ENCODE measurements at places on chromosomes 12 and 14. TPM values are rescaled to one million over a fixed set of nuclear protein-coding genes. Genes with fewer than 3 reads are reported as not detected.

DNA sequence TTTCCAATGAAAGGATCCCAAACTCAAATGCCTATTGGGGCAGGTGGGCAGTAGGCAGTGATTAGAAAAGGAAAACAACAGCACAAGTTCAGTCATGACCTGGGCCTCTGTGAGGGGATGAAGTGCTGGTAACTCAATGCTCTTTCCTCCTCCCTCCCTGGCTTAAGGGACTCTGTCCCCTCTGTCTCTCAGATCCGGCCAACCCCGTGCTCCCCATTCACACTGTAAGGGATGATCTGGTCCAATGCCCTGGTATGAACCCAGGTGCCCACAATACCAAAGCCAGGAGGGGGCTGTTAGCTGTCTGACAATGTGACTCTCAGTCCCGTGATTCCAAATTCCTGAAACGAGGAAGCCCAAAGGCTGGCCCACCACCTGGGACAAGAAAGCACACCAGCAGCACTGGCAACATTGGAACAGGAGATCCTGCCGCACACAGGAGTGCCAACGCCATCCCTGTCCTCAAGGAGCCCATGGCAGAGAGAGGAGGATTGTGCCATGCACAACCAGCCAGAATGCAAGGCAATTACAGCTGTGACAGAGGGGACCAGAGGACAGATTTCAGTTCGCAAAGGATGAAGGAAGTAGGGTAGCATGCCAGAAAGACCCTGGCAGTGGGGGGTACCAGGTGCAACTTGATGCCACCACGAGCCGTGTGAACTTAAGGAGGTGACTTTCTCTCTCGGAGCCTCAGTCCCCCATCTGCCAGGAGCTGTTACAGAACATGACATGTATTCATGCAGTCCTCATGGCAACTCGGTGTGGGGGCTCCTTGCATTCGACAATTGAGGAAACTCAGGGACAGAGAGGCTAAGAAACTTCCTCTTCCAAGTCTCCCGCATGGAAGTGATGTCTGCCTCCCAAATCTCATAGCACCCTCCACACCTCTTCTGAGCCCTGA lies 37.6 kb downstream of the SERPINA3 start:
- DNase-seq: no peak
- H3K36me3 ChIP-seq: no peaks in the 10 kb centered on the region
- H3K4me1 ChIP-seq: no peaks in the 10 kb centered on the region
- no peak overlapping the region for H3K27ac ChIP-seq
- no peak overlapping the region for H3K4me3 ChIP-seq

GRCh38 chr12:5614256-5614655 lies 182.3 kb downstream of the NTF3 start:
- peaks cover 5% of the 10 kb centered on the region for H3K27me3 ChIP-seq
- H3K27ac ChIP-seq: no peak overlapping the region
- H3K36me3 ChIP-seq: no peaks in the 10 kb centered on the region
- H3K4me1 ChIP-seq: no peaks in the 10 kb centered on the region
- no peak overlapping the region for H3K4me3 ChIP-seq

- no peak for DNase-seq
- no peak overlapping the region for H3K27ac ChIP-seq
- no peak overlapping the region for H3K4me3 ChIP-seq
- H3K4me1 ChIP-seq: no peaks in the 10 kb centered on the region
- H3K27me3 ChIP-seq: no peaks in the 10 kb centered on the region
These were observed 159.7 kb downstream of the ANKS1B start for GRCh38 chr12:99824900-99825542.

DNA sequence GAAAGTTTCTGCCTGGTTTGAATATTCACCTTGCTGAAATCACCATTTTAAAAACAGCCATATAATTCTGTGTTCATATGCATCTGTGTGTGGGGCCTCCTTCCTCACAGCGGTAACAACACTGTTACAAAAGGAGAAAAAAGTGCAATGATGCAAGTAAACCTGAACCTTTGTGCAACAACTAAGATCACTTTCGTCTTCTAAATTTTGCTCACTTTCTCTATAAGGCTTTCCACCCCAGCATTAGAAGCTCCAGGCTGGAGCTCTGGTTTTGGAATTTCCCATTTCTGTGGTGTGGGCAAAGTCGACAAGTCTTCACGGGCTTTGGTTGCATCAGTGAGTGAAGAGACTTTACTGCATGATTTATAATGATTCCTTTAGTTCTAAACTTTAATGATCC lies 18.4 kb downstream of the FGD6 start:
- H3K27ac ChIP-seq: peak overlapping the region; percentile 74
- H3K36me3 ChIP-seq: no peaks in the 10 kb centered on the region
- peaks cover 45% of the 10 kb centered on the region for H3K4me1 ChIP-seq
- peak overlapping the region; percentile 57 for H3K4me3 ChIP-seq
- no peak for DNase-seq
- no peaks in the 10 kb centered on the region for H3K27me3 ChIP-seq

GRCh38 chr12:15547691-15548090 lies 225.4 kb downstream of the PTPRO start:
- peak overlapping the region; percentile 87 for H3K4me3 ChIP-seq
- DNase-seq: no peak
- H3K27ac ChIP-seq: peak overlapping the region; percentile 99
- H3K27me3 ChIP-seq: no peaks in the 10 kb centered on the region
- H3K4me1 ChIP-seq: peaks cover 61% of the 10 kb centered on the region
- H3K36me3 ChIP-seq: peaks cover 40% of the 10 kb centered on the region

DNA sequence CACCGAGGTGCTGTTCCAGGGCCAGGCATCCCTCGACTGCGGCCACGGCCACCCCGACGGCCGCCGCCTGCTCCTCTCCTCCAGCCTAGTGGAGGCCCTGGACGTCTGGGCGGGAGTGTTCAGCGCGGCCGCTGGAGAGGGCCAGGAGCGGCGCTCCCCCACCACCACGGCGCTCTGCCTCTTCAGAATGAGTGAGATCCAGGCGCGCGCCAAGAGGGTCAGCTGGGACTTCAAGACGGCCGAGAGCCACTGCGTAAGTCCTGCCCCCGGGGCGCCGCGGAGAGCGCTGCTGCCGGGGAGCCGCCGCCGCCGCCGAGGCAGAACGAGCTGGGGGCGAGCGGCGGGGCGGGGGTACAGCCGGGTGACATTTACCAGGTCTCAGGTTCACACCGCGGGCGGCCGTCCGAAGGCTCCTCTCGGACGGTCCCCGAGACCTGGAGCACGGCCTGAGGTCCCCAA lies 1.4 kb downstream of the PLXNC1 start:
- peaks cover 58% of the 10 kb centered on the region for H3K4me1 ChIP-seq
- peaks cover 8% of the 10 kb centered on the region for H3K36me3 ChIP-seq
- H3K27me3 ChIP-seq: no peaks in the 10 kb centered on the region
- peak; percentile 40 for DNase-seq
- peak overlapping the region; percentile 96 for H3K4me3 ChIP-seq

DNA sequence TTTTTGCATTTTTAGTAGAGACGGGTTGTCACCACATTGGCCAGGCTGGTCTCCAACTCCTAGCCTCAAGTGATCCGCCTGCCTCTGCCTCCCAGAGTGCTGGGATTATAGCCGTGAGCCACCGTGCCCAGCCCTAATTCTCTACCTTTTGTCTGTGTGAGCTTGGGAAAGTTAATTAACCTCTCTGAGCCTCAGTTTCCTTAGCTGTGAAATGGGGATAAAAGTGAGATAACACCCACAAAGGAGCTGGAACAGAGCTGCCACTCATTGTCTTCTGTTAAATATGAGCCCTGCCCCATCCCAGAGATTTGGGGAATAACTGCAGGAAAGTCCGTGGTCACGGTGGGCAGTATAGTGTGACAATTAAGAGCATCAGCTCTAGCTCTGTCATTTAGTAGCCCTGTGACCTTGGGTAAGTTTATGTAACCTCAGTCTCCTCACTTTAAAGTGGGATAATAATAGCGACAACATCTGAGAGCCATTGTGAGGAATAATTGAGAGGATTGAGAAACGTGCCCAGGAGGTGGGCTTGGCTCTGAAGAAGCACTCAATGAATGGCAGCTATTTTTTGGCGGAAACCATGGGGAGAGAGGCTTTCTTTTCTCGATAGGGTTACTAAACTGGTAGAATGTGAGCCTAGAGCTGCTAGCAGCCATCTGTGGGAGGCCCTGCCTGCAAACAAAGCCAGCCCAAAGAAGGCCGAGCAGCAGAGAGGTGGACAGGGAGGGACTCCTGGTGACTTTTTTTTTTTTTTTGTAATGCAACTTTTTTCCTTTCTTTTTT lies 60.8 kb upstream of the MED13L start:
- no peak for DNase-seq
- no peaks in the 10 kb centered on the region for H3K27me3 ChIP-seq
- no peak overlapping the region for H3K4me3 ChIP-seq
- H3K27ac ChIP-seq: no peak overlapping the region
- peaks cover 75% of the 10 kb centered on the region for H3K4me1 ChIP-seq

- no peaks in the 10 kb centered on the region for H3K36me3 ChIP-seq
- H3K27me3 ChIP-seq: no peaks in the 10 kb centered on the region
- H3K4me3 ChIP-seq: no peak overlapping the region
- no peak for DNase-seq
These were observed 1954.6 kb upstream of the FLRT2 start for GRCh38 chr14:83575301-83575700.

DNA sequence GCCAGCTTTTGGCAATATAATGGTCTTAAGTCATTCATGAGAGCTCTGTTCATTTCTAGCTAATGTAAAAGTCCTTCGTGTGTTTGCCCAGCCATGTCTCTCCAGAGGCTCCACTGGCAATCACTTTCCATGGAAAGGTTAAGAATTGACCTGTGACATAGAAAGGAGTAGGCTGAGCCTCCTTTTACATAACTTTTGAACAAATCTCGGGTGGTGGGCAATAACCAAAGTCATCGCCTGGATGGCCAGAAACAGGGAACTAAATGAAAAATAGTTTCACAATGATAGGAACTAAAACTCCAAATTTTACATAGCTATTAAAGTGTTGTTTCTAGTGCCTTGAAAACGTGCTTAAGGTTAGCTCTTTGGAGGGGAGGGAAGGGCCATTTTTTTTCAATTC lies 6.5 kb downstream of the BHLHE41 start:
- H3K27ac ChIP-seq: peak overlapping the region; percentile 84
- H3K36me3 ChIP-seq: peaks cover 8% of the 10 kb centered on the region
- peak overlapping the region; percentile 48 for H3K4me3 ChIP-seq
- DNase-seq: no peak
- H3K27me3 ChIP-seq: no peaks in the 10 kb centered on the region

DNA sequence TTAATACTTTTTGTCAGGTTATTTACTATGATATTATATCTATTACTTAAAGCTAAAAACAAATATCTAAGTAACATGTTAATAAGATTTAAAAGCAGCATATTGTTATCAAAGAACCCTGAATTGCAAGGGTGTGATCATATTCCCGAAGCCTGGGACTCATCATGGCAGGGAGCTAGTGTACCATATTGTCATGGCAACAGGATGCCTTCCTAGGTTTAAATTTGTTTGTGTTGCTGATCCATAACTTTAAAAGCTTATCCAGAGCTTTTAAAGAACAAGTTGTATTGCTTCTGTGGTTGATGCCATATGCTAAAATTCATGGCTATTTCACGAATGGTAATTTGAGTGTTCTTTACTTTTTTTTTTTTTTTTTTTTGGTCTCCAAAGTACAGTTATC lies 500.5 kb downstream of the NAV3 start:
- H3K27me3 ChIP-seq: no peaks in the 10 kb centered on the region
- DNase-seq: no peak
- H3K4me1 ChIP-seq: no peaks in the 10 kb centered on the region
- H3K27ac ChIP-seq: no peak overlapping the region
- H3K4me3 ChIP-seq: no peak overlapping the region

- H3K27ac ChIP-seq: no peak overlapping the region
- H3K36me3 ChIP-seq: no peaks in the 10 kb centered on the region
- no peak overlapping the region for H3K4me3 ChIP-seq
These were observed 33.9 kb upstream of the PPM1A start for GRCh38 chr14:60215127-60215444.

DNA sequence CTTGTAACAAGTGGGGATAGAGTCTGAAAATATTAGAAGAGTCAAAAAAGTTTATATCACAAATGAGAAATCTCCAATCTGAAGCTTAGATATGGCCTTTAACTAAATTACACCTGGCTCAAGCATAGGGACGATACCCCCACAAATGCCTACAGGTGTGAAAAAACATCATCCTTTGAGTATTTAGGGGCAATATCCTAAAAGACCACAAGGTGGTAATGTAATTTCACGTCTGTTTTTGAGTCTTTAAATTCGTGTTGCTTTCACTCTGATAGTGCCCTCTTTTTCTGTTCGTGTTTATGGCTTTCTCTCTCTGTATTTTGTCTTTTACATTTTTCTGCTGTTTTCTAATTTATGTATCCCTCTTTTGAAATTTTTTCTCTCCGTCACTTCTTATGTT lies 84.3 kb downstream of the ETNK1 start:
- H3K4me1 ChIP-seq: peaks cover 4% of the 10 kb centered on the region
- no peak overlapping the region for H3K27ac ChIP-seq
- H3K4me3 ChIP-seq: no peak overlapping the region
- H3K36me3 ChIP-seq: no peaks in the 10 kb centered on the region
- H3K27me3 ChIP-seq: peaks cover 4% of the 10 kb centered on the region

GRCh38 chr14:83764656-83765599 lies 1765.0 kb upstream of the FLRT2 start:
- no peaks in the 10 kb centered on the region for H3K27me3 ChIP-seq
- no peaks in the 10 kb centered on the region for H3K4me1 ChIP-seq
- no peaks in the 10 kb centered on the region for H3K36me3 ChIP-seq

GRCh38 chr12:116559162-116559935 lies at the start of gene MAP1LC3B2:
Gene MAP1LC3B2, plus strand, starts transcription at chr12:116559381. Its CDS starts 16,562 bp downstream, at chr12:116575943.
- DNase-seq: peak; percentile 77
- H3K36me3 ChIP-seq: peaks cover 4% of the 10 kb centered on the region
- peaks cover 62% of the 10 kb centered on the region for H3K4me1 ChIP-seq
- peak within 1 kb of the TSS; percentile 100 for H3K27ac ChIP-seq

DNA sequence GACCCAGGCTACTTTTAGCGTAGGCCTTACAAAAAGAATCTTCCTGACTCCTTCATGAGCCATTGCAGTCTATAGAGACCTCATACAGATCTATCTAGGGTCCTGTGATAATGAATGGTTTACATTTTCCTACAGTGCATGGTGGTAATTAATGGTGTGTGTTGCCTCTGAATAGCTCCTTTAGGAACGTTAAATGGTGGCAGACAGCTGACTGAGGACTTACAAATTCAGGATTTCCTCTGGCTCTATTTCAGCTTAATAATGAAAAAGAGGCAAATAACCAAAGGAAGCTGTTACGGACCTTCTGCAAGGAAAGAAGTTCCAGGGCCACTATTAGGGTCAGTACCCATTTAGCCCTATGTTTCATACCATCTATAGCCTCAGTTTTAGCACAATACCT lies 5.1 kb downstream of the IKBIP start:
- no peak for DNase-seq
- no peak overlapping the region for H3K4me3 ChIP-seq
- H3K27me3 ChIP-seq: no peaks in the 10 kb centered on the region
- peaks cover 3% of the 10 kb centered on the region for H3K36me3 ChIP-seq

- no peaks in the 10 kb centered on the region for H3K4me1 ChIP-seq
- no peak overlapping the region for H3K27ac ChIP-seq
- no peak overlapping the region for H3K4me3 ChIP-seq
- H3K36me3 ChIP-seq: peaks cover 24% of the 10 kb centered on the region
- DNase-seq: no peak
- no peaks in the 10 kb centered on the region for H3K27me3 ChIP-seq
These were observed 23.2 kb downstream of the NGDN start for GRCh38 chr14:23492618-23493272.

GRCh38 chr12:95532851-95533250 lies 18.4 kb downstream of the USP44 start:
- no peak for DNase-seq
- no peaks in the 10 kb centered on the region for H3K4me1 ChIP-seq
- no peak overlapping the region for H3K27ac ChIP-seq

- no peaks in the 10 kb centered on the region for H3K36me3 ChIP-seq
- no peak overlapping the region for H3K4me3 ChIP-seq
- no peak for DNase-seq
These were observed 20.2 kb downstream of the E2F7 start for GRCh38 chr12:77045183-77045582.

OR4E2 gene
- total RNA-seq: not detected

TAS2R42 gene
- total RNA-seq: not detected

OVCH1 gene
- not detected for total RNA-seq

ACOT2 gene
- total RNA-seq: 13.8 TPM

RERGL gene
- not detected for total RNA-seq

CLEC1B gene
- total RNA-seq: not detected

CCND2 gene
- total RNA-seq: 230 TPM

Measured in activated B cell treated with CpG ODN at 0.5 μM for 24 hours (primary cell).